K562 (cell line): ENCODE measurements at places on chromosomes 3 and 15. TPM values are rescaled to one million over a fixed set of nuclear protein-coding genes. Genes with fewer than 3 reads are reported as not detected.
A peak's percentile ranks its signal among the peaks of the same experiment; 100 is the strongest.

GRCh38 chr3:126083511-126083912, 412 bp downstream of the SLC41A3 start:
- no peaks in the 10 kb centered on the region for H3K36me3 ChIP-seq
- H3K27me3 ChIP-seq = no peaks in the 10 kb centered on the region
- DNase-seq = no peak
- H3K4me1 ChIP-seq = peaks cover 17% of the 10 kb centered on the region
- H3K27ac ChIP-seq = peak overlapping the region; percentile 77; the same call in 2 of the 3 replicates
- H3K4me3 ChIP-seq = peak overlapping the region; percentile 62

Gene SLC12A6
- total RNA-seq = 9.0 and 9.4 TPM in 2 replicates

Gene RNF13
- 14.8 and 18.2 TPM in 2 replicates for total RNA-seq

- no peaks in the 10 kb centered on the region for H3K27me3 ChIP-seq
- H3K4me1 ChIP-seq = no peaks in the 10 kb centered on the region
- no peaks in the 10 kb centered on the region for H3K36me3 ChIP-seq
- H3K27ac ChIP-seq = no peak overlapping the region
- H3K4me3 ChIP-seq = no peak overlapping the region
Measured at GRCh38 chr3:102905811-102906210, 471.0 kb downstream of the ZPLD1 start.

Gene ECE2
- total RNA-seq = not detected in 2 replicates

- H3K27ac ChIP-seq = no peak overlapping the region
- H3K4me1 ChIP-seq = peaks cover 22% of the 10 kb centered on the region
- no peak for DNase-seq
- H3K27me3 ChIP-seq = no peaks in the 10 kb centered on the region
- no peaks in the 10 kb centered on the region for H3K36me3 ChIP-seq
Measured at GRCh38 chr3:57956119-57956832, 51.9 kb upstream of the FLNB start.

GRCh38 chr15:28103831-28104230, 4.7 kb upstream of the OCA2 start:
- no peaks in the 10 kb centered on the region for H3K36me3 ChIP-seq
- no peak overlapping the region for H3K4me3 ChIP-seq
- peaks cover 14% of the 10 kb centered on the region for H3K27me3 ChIP-seq

DNA sequence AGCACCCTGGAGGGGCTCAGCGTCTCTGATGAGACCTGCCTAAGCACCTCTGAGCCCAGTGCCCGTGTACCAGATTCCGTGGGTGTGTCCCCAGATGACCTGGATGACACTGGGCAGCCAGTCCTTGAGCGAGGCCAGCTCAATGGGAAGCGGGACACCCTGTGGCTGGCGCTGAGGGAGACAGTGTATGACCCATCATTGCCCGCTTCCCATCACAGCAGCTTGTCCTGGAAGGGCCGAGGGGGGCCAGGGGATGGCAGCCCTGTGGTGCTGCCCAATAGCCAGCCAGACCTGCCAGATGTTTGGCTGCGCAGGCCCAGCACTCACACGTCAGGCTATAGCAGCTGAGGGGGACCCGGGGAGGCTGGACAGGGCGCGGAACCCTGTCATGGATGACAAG, 12.0 kb downstream of the DISP2 start:
- H3K4me1 ChIP-seq = peaks cover 36% of the 10 kb centered on the region
- no peak overlapping the region for H3K27ac ChIP-seq

DNA sequence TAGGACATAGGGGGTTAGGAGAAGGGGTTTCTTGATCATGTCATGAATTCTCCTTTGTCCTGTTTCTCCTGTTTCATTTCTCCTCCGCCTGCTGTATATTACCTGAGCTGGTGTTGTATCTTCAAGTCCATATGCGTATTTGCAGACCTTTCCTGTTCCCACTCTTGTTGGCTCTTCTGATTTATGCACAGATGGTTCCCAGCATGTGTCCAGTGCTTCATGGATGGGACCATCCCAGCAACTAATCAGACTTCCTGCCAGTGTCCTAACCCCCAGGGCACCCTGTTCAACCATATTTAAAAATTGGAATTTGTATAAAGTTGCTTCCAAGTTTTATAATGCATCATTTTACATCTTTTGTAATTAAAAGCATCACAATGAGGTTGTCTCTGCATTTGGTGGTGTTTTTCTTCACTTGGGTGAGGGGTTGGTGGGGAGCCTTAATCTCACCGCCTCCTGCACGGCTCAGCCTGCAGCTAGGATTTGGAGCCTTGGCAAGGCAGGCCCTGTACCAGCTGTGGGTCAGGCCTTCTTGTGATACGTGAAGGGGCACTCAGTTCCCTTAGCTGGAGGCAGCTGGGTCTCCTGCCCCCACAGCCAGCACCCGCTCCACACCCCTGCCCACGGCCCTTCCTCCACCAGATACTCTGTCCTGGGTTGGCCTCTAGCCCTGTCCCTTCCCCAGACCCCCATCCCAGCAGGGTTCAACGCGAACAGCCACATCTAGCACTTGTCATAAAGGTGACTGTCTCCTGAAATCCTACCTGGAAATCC, 72.0 kb upstream of the BLM start:
- H3K4me1 ChIP-seq = peaks cover 25% of the 10 kb centered on the region
- no peak for DNase-seq
- no peak overlapping the region for H3K4me3 ChIP-seq
- H3K27ac ChIP-seq = peak overlapping the region; percentile 31; the same call in 1 of the 3 replicates
- H3K27me3 ChIP-seq = no peaks in the 10 kb centered on the region
- H3K36me3 ChIP-seq = peaks cover 26% of the 10 kb centered on the region; the same call in 2 of the 3 replicates

Gene PRSS50
- not detected in 2 replicates for total RNA-seq

DNA sequence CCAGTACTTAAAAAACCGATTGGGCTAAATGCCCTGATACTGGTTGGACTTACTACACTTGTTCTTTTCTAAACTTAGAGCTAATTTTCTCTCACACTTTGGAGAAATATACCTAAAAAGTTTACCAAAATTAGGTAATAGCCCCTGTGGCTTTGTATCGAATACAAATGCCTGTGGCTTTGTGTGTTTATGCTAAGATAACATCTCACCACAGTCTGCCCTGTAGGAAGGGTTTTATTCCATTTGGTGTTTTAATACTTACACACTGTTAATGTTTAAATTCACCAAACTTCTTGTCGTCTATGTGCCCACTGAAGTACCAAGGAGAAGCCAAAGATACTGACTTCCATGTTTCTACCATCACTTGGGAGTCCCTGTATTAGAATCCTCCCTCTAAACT, 66.4 kb downstream of the BCHE start:
- no peak for DNase-seq
- H3K4me3 ChIP-seq = no peak overlapping the region
- H3K27ac ChIP-seq = no peak overlapping the region
- H3K4me1 ChIP-seq = no peaks in the 10 kb centered on the region
- H3K27me3 ChIP-seq = no peaks in the 10 kb centered on the region

DNA sequence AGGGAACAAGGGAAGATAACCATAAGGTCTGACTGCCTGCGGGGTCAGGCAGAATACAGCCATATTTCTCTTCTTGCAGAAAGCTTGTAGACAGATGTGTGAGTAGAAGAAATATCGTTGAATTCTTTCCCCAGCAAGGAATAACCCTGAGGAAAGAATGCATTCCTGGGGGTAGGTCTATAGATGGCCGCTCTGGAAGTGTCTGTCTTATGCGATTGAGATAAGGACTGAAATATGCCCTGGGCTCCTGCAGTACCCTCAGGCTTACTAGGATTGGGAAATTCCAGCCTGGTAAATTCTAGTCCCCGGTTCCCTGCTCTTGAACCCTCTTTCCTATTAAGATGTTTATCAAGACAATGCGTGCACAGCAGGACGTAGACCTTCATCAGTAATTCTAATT, 15.8 kb upstream of the SST start:
- no peaks in the 10 kb centered on the region for H3K36me3 ChIP-seq
- no peaks in the 10 kb centered on the region for H3K4me1 ChIP-seq
- H3K27me3 ChIP-seq = no peaks in the 10 kb centered on the region
- no peak for DNase-seq
- no peak overlapping the region for H3K27ac ChIP-seq
- no peak overlapping the region for H3K4me3 ChIP-seq
